ENCODE measurements at places on chromosomes 16 and 17. TPM values are rescaled to one million over a fixed set of nuclear protein-coding genes. Genes with fewer than 3 reads are reported as not detected.

Gene CPNE7
- not detected for total RNA-seq

Gene ACAP1
- 1.3 TPM for total RNA-seq

Gene DPEP3
- total RNA-seq = not detected

Gene RCVRN
- total RNA-seq = not detected

Gene ARHGDIG
- total RNA-seq = not detected

Gene KRT9
- not detected for total RNA-seq

Gene CD300E
- not detected for total RNA-seq
